ENCODE measurements at places on chromosomes 16 and 17. TPM values are rescaled to one million over a fixed set of nuclear protein-coding genes. Genes with fewer than 3 reads are reported as not detected.

- H3K27ac ChIP-seq, result no peak overlapping the region
- no peaks in the 10 kb centered on the region for H3K27me3 ChIP-seq
- no peaks in the 10 kb centered on the region for H3K36me3 ChIP-seq
- no peaks in the 10 kb centered on the region for H3K4me1 ChIP-seq
- H3K4me3 ChIP-seq, result no peak overlapping the region
These were observed 139.1 kb upstream of the FOXF1 start for GRCh38 chr16:86371083-86371803.

DNA sequence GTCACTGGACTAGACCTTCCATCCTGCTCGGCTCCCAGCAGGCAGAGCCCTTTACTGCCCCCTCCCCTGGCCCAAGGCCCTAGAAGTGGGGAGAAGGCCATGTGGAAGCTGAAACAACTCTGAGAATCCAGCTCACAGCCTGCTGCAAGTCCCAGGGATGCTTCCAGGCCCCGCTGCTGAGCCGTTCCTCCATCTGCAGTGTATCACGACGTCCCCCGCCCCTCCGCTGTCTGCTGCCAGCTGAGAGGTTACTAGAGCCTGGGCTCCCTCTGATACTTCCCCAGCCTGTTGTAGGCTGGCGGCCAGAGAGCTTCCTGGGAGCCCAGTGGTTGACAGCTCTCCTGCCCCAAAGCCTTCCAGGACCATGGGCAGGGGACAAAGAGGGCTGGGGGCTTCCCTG, 118.2 kb downstream of the MGAT5B start:
- H3K27me3 ChIP-seq, result no peaks in the 10 kb centered on the region
- H3K36me3 ChIP-seq, result no peaks in the 10 kb centered on the region
- DNase-seq, result no peak

GRCh38 chr17:59669411-59669810, 37.8 kb downstream of the PTRH2 start:
- no peaks in the 10 kb centered on the region for H3K4me1 ChIP-seq
- H3K36me3 ChIP-seq, result peaks cover 57% of the 10 kb centered on the region
- no peak for DNase-seq
- no peaks in the 10 kb centered on the region for H3K27me3 ChIP-seq

GRCh38 chr16:55082591-55082976, 151.9 kb downstream of the IRX5 start:
- H3K4me3 ChIP-seq, result peak overlapping the region; percentile 9
- no peak for DNase-seq
- no peaks in the 10 kb centered on the region for H3K27me3 ChIP-seq
- H3K36me3 ChIP-seq, result no peaks in the 10 kb centered on the region
- H3K4me1 ChIP-seq, result no peaks in the 10 kb centered on the region
- H3K27ac ChIP-seq, result no peak overlapping the region

DNA sequence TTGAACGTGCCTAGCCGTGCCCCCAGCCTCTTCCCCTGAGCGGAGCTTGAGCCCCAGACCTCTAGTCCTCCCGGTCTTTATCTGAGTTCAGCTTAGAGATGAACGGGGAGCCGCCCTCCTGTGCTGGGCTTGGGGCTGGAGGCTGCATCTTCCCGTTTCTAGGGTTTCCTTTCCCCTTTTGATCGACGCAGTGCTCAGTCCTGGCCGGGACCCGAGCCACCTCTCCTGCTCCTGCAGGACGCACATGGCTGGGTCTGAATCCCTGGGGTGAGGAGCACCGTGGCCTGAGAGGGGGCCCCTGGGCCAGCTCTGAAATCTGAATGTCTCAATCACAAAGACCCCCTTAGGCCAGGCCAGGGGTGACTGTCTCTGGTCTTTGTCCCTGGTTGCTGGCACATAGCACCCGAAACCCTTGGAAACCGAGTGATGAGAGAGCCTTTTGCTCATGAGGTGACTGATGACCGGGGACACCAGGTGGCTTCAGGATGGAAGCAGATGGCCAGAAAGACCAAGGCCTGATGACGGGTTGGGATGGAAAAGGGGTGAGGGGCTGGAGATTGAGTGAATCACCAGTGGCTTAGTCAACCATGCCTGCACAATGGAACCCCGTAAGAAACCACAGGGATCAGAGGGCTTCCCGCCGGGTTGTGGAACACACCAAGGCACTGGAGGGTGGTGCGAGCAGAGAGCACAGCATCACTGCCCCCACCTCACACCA, 724 bp downstream of the GAA start:
- H3K27ac ChIP-seq, result peak overlapping the region; percentile 96
- no peak for DNase-seq
- H3K4me3 ChIP-seq, result peak overlapping the region; percentile 85

ZNF689 gene
- 8.3 TPM for total RNA-seq

NOG gene
- total RNA-seq, result 1.5 TPM

SLC52A1 gene
- not detected for total RNA-seq

CNTNAP1 gene
- 2.0 TPM for total RNA-seq

ZSCAN32 gene
- 9.4 TPM for total RNA-seq

Measured in right atrium auricular region (tissue), 2 donors.